ENCODE measurements at places on chromosomes 4 and X.

DNA sequence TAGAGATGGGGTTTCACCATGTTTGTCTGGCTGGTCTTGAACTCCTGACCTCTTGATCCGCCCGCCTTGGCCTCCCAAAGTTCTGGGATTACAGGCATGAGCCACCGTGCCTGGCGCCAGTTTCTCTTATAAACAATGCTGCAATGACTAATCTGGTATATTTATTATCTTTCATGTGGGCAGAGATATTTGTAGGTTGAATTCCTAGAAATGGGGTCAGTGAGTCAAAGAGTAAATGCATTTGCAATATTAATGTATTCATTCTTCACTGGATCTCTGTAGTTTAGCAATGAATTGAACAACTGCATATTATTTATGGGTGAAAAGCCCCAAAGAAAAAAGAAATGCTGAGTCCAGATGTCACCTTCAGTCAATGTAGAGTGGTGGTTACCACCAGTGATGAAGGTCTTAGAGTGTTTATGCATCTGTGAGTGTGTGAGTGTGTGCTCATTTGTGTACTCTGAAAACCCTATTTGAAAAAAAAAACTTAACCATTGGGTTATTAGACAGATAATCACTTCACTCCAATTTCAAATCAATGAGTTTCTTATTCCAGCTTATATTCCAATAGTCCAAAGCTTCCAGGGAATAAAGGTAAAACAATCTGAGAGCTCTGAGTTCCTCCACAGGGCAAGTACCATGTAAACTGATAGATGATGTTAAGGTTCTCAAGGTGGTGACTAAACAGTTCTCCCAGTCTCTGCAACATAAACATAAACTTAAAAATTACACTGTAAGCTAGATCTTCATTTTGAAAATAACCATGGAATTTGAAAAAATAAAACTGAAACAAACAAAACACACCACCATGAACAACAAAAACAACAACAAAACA is 22.6 kb upstream of the CD38 start:
- no peak for DNase-seq

DNA sequence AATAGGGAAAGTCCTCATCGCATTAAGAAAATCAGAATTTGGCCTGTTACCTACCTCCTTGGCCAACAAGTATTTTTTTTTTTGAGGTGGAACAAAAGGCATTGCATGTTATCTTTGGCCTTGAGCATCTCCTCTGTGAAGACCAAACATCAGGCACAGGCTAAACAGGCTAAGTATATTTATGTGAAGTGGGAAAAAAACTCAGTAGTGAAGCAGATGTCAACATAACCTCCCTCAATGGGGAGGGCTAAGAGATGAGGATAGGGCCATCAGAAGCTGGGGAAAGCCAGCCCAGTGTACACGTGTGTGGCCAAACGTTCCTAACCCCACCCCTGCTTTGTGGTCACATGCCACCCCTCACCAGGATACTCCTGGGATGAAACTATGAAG is 102.5 kb downstream of the FNIP2 start:
- no peak for DNase-seq

GRCh38 chr4:1015179-1015578 is 3.8 kb downstream of the FGFRL1 start:
- no peak for DNase-seq

DNA sequence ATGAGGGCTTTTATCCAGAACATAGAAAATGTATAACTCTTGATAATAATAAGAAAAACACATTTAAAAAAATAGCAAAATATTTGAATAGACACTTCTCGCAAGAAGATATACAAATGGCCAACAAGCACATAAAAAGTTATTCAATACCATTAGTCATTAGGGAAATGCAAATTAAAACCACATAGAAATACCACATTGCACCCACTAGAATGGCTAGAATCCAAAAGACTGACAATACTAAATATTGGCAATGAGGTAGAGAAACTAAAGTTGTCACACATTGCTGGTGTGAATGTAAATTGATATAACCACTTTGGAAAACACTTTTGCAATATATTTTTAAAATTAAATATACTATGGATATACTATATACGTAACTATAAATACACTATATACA is 754.3 kb upstream of the MAGEB2 start:
- no peak for DNase-seq

GRCh38 chr4:113209652-113210320 is 160.3 kb downstream of the ANK2 start:
- no peak for DNase-seq

DNA sequence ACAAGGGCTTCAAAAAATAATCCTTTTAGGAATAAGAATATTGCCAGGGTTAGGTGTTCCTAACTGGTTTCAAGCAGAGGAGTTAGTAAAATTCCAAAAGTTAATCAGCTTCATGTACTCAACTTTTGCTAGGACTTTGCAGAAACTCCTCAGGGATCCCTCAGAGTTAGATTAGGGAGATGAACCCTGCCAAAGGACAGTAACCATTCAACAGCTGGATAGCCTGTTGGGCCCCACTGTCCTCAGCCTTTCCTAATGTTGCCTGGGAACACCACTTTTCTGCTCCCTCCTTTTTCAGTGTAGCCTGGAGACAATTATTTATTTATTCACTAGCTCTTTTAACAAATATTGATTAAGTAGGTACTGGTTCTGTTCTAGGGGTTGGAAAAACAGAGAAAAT is 53.8 kb downstream of the NFKB1 start:
- no peak for DNase-seq

- DNase-seq: peak; percentile 4
Observed at GRCh38 chr4:173801876-173802661, 272.0 kb upstream of the HAND2 start.

- DNase-seq: no peak
Observed at GRCh38 chrX:2504706-2505332, 4.0 kb upstream of the DHRSX start.

GRCh38 chr4:148124512-148124911 is 317.7 kb downstream of the NR3C2 start:
- DNase-seq: no peak

DNA sequence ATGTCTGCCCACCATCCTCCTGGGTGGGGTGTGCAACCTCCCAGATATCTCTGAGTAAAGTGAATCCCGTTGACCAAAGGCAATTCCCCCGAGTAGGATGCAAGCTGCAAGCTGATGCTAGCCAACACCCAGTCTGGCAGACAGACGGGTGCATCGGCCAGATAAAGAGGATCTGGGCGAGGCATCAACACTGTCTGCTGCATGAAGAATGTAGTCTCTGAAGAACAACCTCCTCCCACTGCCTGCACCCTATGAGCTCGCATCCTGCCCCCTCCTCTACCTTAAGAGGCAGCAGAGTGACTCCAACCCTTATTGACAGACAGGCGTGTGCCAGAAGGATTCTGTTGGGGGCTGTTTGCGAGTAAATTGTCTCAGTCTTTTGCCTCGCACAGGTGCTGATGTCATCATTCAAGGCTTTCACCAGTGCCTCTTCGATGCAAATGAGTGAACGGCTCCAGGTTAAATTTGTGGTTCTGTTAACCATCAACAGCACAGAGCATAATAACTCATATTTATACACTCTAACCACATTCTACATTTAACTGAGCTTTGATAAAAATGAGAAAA is 546.9 kb downstream of the BCOR start:
- peak; percentile 55 for DNase-seq

- no peak for DNase-seq
Observed at GRCh38 chr4:96390404-96390803, 550.5 kb downstream of the PDHA2 start.

GRCh38 chrX:18047491-18047890 is 173.2 kb downstream of the BEND2 start:
- no peak for DNase-seq

Data from NCI-H69 (cell line).